HT1080 (cell line): ENCODE measurements at places on chromosomes 2 and 18. TPM values are rescaled to one million over a fixed set of nuclear protein-coding genes. Genes with fewer than 3 reads are reported as not detected.
A peak's percentile ranks its signal among the peaks of the same experiment; 100 is the strongest.

DNA sequence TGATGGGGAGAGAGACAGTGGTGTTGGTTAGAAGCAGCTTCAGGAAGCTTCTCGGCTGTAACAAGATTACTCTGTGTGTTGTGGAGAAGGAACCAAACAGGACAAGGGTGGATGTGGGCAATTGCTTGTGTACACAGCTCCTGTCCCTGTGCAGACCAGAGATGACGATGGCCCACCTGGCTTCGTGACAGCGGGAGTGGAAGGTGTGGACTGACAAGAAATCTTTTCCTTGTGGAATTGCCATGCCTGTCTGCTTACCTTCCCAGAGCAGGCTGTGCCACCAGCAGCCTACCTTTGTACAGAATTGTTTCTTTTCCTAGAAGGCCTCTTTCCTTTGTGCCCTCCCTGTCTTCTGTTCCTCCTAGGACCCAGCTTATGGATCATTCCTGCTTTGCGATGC, 93.8 kb downstream of the ITGB1BP1 start:
- DNase-seq: no peak

DNA sequence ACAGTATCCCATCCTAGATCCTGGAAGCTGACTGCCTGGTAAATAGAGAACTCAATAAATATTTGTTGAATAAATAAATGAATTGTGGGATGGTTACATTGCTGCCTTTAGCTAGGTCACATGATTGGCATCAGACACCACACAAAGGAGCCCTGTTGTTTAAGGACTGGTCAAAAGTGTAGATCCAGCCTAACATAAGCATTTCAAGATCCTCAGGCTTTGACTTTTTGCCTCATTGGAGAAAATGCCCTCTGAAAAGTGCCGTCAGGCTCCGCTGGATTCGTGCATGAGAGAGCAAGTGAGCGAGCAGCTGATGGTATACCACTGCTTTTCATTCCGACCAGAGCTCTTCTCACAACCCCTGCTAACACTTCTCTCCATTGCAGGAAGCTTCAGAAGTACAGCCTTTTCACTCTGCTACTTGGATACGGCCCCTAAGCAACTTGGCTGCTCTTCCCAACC, 1.3 kb upstream of the ZNF24 start:
- DNase-seq: no peak

- no peak for DNase-seq
Observed at GRCh38 chr2:190626641-190627210, 22.2 kb upstream of the NAB1 start.

DNA sequence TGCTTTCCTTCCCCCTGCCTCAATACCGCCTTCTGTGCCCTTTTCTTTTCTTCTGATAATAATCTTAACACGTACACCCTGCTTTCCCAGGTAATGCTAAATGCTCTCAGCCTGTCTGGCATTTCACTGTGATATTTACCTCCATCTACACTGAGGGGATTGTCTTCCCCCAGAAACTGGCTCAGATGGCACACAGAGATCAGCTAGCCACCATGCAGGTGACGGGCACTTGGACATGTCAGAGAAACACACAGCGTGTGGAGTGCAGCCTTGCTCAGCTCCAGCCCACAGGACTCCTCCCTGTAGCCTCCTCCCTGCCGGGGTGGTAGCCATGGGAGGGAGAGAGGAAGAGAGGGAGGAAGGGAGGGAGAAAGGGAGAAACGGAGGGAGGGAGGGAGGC, 131.2 kb downstream of the EIPR1 start:
- DNase-seq: no peak

- DNase-seq: no peak
Observed at GRCh38 chr18:34528177-34528576, 181.9 kb upstream of the DTNA start.

DNA sequence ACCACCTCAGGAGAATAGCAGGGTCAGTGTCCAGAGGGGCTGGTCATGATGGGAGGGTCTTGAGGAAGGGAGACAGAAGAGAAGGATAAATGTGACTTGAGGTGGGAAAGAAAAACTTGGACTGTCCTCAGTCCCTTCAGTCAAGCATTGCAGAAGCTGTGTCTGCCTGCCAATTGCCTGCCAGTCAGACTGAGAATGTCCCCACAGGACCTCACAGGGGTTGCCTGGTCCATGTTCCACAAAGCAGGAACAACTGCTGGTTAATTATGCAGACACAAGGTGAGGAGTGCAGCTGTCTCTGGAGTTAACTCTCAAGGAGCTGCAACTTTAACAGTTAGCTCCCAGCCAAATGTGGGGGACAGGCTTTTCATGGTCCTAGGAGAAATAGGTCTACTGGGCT, 75.7 kb downstream of the TRIM43 start:
- DNase-seq: no peak

GRCh38 chr2:110219496-110220189, 7.3 kb upstream of the MTLN start:
- no peak for DNase-seq

- no peak for DNase-seq
Observed at GRCh38 chr2:10774394-10774793, 38.2 kb downstream of the PDIA6 start.

Gene STAT1
- 29.6 and 30.7 TPM in 2 replicates for total RNA-seq

GRCh38 chr2:27572998-27573429, 9.8 kb upstream of the ZNF512 start:
- DNase-seq: no peak

Gene STPG4
- 0.10 and 0.70 TPM in 2 replicates for total RNA-seq

Gene OR6B2
- not detected in 2 replicates for total RNA-seq

Gene CXCR1
- not detected in 2 replicates for total RNA-seq

DNA sequence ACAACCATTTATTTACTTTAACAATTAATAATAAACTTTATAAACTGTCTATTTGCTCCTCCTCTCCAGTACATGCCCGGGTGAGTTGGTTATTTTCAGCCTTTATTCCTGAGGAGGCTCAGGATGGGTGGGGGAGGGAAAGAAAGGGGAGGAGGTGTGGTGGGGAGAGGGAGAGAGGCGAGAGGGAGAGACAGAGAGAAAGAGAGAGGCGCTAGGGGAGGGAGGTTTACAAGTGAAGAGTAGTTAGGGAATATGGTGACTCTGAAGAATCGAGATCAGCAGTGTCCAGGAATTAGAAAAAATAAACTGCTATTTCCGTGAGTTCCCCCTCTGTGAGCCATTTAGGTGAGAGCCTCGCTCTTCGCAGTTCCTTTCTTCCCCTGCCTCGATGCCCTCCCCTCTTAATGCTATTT, 138.9 kb downstream of the MEIS1 start:
- no peak for DNase-seq

DNA sequence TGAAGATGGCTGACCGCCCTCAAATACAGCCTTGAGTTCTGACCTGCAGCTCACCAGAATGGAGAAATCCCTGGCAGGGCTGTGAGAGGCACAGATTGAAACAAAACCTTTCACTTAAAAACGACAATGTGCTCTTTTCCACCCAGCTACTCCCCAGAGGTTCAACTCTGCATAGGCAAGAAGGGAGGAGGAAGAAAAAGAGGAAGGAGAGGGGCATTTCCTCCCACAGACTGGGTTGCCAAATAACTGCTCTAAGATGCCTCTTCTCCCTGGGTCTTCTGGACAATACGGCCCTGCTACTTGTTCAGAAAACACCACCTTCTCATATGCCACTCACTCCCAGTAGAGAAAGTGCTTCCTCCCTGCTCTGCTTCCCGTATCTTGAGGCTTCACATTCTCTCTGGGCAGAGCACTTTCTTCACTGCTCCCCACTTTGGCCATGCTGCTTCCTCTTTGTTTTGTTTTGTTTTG, 136.4 kb upstream of the SLC1A4 start:
- no peak for DNase-seq

- no peak for DNase-seq
Observed at GRCh38 chr2:217999595-217999959, 3.2 kb downstream of the TNS1 start.

DNA sequence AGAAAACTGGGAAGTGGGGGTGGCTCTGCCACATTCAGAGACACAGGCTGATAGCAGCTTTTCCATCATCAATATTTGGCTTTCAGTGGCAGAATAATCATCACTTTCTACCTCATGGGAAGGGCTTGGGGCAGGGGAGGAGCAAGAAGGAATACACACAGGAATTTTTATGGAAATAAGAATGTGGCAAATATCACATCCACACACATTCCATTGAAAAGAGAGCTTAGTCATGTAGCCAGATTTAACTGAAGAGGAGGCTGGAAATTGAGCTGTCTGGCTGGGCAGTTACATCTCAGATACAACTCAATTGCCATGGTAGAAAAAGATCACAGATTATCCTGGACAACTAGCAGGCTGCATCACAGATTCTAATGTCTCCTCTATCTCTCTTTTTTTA, 1474.0 kb upstream of the ACVR2A start:
- peak; percentile 26 for DNase-seq

Gene IL36A
- total RNA-seq: not detected in 2 replicates

- DNase-seq: peak; percentile 82
Observed at GRCh38 chr2:158011055-158011771, 90.5 kb upstream of the UPP2 start.

DNA sequence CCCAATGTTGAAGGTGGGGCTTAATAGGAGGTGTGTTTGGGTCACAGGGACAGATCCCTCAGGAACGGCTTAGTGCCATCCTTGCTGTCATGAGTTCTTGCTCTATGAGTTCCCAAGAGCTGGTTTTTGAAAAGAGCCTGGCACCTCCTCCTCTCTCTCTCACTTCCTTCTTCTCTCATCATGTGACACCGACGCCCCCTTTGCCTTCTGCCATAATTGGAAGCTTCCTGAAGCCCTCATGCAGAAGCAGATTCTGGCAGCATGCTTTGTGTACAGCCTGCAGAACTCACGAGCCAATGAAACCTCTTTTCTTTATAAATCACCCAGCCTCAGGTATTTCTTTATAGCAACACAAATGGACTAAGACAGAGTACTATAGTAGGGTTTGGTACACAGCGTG, 100.4 kb upstream of the SH3BP4 start:
- DNase-seq: no peak

Gene TEKT4
- total RNA-seq: not detected in 2 replicates

DNA sequence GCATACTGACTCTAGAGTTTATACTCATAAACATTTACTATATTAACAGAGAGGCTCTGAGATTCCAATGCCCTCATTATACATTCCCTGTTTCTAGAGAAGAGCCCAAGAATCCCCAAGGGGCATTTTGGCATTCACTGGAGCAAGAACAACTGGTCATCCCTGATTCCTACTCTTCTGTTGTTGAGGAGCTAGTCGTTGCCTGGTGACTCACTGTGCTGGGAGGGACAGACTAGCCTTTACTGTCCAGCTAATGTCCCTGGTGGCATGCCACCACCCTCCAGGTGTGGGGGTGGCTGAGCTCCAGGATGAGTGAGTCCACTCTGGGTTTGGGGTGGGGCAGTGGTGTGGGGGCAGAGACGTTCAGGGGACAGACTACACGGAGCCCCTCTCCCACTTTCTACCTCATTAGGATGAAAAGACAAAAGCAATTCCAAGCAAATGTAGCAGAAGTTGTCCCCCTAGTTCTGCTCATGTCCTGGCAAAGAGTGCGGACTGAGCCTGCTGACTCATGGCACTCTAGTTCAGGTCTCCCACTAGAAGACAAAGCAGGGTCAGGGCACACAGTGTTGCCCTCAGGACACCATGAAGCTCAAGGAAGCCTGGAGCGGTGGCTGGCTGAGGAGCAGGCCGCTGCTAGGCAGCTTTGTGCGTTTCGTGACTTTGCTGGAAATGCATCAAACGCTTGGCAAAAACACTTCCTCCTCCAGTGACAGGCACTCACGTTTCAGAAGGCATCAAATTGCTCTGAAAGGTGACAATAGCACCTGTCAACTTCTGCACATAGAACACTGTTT, 49.4 kb downstream of the RHOB start:
- no peak for DNase-seq

- no peak for DNase-seq
Observed at GRCh38 chr18:23204589-23205235, 69.4 kb downstream of the CABLES1 start.

- no peak for DNase-seq
Observed at GRCh38 chr2:118986738-118987137, 44.7 kb downstream of the MARCO start.

- no peak for DNase-seq
Observed at GRCh38 chr2:189208254-189208653, 28.7 kb upstream of the COL5A2 start.

Gene KANSL1L
- 5.6 and 6.4 TPM in 2 replicates for total RNA-seq

DNA sequence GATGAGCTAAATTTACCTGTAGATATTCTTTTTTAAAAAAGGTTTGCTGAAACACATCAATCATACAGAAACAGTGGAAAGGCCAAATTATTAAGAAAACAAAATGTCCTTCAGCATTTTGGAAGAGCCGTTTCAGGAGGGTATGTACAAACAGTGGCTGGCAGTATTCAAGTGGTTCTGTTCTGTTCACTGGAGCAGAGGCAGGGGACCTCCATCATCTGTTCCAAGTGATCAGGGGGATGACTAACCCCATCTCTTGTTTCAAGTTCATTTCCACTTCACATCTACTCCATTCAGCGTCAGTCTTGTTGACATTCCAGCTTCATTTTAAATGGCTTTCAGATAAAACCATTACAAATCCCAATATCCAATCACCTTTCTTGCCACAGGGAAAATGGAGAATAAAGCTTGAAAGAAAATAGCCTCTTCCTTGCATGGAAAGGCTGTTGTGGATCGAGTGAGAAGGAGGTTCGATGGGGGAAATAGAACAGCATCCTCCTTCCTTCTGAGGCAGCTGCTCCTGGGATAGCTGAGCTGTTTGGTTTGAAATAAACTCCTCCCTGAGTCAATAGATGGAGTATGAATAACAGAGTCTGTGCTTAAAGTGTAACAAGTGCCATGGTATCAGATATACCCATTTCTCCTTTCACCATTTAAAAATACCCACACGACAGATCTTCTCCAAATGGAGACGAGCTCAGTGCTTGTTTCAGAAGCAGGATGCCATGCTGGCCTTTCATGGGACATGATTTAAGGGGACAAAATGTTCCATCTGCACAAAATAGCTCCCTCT, 63.7 kb upstream of the OTOF start:
- DNase-seq: no peak

DNA sequence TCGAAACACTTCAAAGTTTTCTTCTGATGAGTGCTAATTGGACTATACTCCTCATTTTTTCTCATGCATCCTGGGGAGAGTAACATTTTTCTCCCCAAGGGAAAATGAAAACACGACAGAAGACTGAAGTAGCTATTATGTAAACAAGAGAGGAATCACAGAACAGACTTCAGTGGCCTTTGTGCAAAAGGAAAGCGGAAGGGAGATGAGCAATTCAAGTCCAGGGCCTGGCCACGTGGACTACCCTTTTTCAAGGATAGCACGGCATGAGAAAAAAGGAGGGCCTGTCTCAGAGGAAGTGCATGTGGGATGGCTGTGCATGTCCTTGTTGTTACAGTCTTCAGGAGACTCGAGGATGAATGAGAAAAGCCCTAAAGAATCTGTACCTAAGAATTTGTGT, 43.8 kb upstream of the KCNE4 start:
- DNase-seq: peak; percentile 28

Gene EMILIN2
- total RNA-seq: 2.5 and 4.4 TPM in 2 replicates

- no peak for DNase-seq
Observed at GRCh38 chr2:86598966-86599365, 24.7 kb downstream of the RNF103 start.

- no peak for DNase-seq
Observed at GRCh38 chr18:2961821-2962220, 51.1 kb downstream of the LPIN2 start.

DNA sequence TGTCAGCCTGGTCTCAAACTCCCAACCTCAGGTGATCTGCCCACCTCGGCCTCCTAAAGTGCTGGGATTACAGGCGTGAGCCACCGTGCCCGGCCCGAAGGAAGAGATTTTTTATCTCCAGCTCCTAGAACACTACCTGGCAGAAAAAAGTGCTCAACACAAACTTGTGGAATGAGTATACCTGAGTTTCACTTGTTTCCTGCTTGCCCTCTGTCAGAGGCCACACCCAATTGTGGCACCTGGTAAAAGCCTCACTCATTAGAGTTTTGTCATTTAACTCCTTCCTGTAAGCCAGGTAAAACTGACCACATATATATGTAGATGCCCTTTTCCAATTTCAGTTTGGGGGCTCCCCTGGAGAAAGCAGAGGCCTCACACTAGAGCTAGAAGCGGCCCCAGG, 42.2 kb upstream of the RTN4 start:
- DNase-seq: no peak
